Urothelium cell line (cell line): ENCODE measurements at places on chromosomes 7 and 10.

- no peak for DNase-seq
Measured at GRCh38 chr10:68618234-68618633, 58.1 kb downstream of the TET1 start.

DNA sequence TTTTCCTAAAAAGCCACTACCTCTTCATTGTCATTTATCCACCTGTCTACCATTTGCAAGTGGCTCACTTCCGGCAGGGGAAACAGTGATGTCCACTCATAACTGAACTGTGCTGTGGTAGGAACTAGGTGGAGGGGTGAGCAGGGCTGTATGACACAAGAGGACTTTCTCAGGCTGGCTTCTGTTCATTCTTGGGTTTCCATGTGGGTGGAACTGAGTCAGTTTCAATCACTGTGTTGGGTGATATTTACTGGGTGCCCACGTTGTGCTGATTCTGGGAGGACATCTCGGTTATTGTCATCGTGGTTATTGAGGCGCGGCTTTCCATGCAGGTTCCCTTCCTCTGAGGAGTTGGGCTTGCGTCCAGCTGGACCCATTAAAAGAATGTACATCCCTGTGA is 38.8 kb downstream of the RAMP3 start:
- no peak for DNase-seq

DNA sequence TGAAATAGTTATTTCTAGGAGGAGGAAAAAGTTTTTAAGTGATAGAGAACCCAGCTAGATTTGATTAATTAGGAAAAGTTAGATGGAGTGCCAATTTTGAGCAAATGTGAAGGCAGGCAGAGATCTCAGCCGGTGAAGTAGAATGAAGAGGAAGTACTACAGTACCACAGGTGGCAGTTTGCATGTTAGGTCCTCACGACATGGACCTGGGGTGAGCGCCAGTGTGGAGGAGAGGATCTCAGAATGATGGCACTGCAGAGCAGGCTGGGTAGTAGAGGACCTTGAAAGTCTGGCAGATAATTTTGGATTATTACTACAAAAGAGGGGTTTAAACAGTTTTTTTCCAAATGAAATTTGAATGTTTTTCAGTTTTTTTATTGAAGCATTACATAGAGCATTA is 81.1 kb downstream of the GNAI1 start:
- DNase-seq: no peak

GRCh38 chr7:2321020-2321419 is 6.8 kb upstream of the SNX8 start:
- DNase-seq: no peak

GRCh38 chr7:86968618-86969017 is 90.8 kb downstream of the ELAPOR2 start:
- DNase-seq: no peak

DNA sequence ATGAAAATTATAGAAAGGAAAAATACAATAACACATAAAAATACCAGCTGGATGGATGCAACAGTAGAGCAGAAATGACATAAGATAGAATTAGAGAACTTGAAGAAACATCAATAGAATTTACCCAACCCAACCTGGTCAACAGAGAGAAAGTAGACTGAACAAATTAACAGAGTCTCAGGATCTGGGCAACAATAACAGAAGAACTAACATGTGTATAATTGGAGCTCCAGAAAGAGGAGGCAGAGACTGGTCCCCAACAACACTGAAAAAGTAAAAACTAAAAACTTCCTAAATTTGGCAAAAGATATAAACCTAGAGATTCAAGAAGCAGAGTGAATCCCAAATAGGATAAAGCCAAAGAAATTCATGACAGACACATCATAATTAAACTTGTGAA is 458.8 kb downstream of the RPS24 start:
- DNase-seq: no peak

GRCh38 chr7:141102436-141102835 is 28.6 kb downstream of the TMEM178B start:
- no peak for DNase-seq

DNA sequence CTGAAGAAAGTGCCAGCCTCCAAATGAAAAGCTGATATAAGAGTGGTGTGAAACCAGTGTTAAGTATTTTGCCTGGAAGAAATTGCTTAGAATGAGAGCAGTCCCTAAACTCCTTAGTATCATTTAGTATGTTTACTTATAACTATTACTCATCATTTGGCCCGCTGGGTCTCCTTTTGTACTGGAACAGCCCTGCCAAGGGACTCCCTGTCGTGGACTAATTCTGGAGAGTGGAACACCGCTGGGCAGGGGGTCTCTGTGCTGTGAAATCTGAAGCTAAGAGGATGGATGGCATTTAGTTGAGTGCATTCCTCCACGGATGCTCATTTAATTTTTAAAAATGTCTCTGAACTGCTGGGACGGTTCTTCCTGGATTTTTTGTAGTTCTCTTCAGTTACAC is 889.9 kb upstream of the C7orf33 start:
- DNase-seq: no peak

GRCh38 chr10:69835233-69835632 is 33.5 kb downstream of the COL13A1 start:
- no peak for DNase-seq

DNA sequence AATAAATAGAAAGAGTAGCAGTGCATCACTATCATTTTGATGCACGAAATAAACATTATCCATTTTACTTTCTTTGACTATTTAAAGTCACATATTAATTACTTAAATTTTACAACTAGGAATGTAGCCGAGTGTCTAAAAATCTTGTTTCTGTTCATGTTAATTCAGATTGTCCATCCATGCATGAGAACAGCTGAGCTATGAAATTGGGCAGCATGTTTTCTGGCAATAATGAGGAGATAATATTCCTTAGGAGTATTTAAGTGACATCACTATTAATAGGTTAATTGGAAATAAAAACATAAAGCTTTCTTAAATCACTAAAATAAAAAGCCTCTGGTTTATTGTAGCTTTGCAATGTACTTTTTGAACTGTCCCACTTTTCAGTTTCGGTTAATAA is 293.8 kb downstream of the PHTF2 start:
- DNase-seq: no peak

- peak; percentile 55 for DNase-seq
Measured at GRCh38 chr7:45089341-45089891, 647 bp upstream of the NACAD start.

DNA sequence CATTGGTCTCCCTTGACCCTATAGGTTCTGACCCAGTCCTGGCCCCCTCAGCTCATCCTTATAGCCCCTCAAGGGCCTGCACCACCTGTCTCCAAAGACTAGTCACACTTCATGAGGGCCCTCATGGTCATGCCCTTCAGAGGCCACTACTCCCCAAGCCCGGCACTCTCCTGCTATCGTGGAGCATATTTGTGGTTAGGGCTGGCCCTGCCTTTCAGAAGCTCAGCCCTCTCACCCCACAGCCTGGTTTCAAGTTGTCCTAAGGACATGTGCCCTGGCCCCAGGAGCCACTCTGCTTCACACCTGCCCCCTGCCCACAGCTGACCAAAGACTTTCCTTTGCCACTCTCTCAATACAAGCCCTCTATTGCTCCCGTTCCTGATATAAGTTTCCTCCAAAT is 60.3 kb upstream of the LBX1 start:
- peak; percentile 39 for DNase-seq

- DNase-seq: no peak
Measured at GRCh38 chr7:33630359-33630758, 275.0 kb upstream of the BMPER start.

DNA sequence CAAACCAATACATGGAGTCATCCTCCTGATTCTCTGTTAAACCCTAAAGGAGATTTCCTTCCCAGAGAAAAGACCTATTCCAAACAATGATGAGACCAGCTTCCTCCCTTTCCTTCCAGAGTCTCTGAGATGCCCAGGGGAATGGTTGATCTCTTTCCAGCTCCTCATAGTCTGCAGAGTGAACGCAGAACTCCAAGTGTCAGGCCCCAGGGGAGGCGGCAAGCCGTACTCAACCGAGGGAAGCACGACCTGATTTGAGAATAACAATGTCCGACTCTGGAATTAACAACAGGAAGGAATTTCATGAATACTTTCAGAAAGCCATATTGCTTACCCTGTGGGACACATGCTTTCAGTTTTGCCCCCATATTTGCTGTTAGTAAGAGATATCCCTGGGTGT is 241.7 kb upstream of the GLI3 start:
- DNase-seq: no peak

- no peak for DNase-seq
Measured at GRCh38 chr7:102323914-102324195, 32.4 kb downstream of the SPDYE6 start.

- no peak for DNase-seq
Measured at GRCh38 chr7:82194016-82194643, 249.4 kb downstream of the CACNA2D1 start.

GRCh38 chr7:42236266-42236975 is 588 bp downstream of the GLI3 start:
- peak; percentile 69 for DNase-seq

DNA sequence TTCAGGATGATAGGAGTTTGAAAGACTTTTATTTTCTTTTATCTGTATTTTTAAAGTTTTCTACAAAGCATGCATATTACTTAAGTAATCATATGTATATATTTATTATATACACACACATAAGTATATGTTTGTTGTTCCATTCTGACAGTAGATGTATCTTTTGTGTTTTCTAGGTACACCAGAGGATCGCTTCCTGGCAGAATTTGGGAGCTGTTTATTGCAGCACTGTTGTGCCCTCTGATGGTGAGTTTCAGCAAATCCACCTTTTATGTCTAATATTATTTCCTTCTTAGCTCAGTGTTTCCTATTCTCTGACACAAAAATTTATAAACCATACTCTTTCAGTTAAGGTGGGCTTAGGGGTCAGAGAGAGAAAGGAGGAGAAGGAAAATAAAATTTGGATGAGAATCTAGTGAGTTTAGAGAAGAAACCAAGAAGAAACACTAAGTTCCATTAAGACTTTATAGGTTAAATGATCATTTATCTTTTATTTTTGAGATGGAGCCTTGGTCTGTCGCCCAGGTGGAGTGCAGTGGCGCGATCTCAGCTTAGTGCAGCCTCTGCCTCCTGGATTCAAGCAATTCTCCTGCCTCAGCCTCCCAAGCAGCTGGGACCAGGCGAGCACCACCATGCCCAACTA is 59.2 kb upstream of the OIT3 start:
- DNase-seq: peak; percentile 52

DNA sequence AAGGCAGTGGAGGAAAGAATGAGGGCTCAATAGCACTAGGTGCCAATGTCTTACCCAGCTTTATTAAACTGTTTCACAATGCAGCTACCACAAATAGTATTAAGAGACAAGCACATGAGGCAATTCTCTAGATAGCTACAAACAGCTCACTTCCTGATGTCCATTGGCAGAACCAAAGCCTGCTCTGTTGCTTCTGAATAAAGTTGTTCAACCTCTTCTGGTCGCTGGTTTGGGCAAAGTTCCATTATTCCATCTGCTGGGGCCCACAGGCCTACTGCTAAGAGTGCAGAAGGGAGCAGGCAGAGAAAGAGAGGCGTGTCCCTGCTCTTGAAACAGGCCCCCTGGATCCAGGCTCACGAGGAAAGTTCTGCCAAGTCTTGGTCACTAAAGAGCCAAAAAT is 173.9 kb downstream of the ZNF438 start:
- DNase-seq: no peak

DNA sequence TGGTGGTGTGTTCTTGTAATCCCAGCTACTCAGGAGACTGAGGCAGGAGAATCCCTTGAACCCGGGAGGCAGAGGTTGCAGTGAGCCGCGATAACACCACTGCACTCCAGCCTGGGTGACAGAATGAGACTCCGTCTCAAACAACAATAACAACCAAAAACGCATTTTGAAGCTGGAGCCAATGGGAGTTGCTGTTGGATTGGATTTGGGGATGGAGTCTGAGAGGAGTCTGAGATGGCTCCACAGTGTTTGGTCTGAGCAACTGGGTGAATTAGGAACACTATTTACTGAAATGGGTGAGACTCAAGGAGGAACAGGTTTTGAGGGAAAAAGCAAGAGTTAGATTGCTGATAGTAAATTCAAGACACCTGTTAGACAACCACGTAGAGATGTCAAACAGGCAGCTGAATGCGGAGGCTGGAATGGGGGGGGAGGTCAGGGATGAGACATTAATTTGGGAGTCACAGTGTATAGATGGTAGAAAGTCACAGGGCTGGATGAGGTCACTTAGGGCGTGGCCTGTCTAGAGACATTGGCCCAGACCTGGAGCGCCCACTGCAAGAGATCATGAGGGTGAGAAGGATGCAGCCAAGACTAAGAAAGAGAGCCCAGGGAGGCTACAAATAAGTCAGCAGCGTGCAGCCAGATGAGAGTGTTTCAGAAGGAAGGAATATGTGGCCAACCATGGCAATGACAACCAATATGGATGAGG is 56.4 kb downstream of the CYCS start:
- peak; percentile 12 for DNase-seq

DNA sequence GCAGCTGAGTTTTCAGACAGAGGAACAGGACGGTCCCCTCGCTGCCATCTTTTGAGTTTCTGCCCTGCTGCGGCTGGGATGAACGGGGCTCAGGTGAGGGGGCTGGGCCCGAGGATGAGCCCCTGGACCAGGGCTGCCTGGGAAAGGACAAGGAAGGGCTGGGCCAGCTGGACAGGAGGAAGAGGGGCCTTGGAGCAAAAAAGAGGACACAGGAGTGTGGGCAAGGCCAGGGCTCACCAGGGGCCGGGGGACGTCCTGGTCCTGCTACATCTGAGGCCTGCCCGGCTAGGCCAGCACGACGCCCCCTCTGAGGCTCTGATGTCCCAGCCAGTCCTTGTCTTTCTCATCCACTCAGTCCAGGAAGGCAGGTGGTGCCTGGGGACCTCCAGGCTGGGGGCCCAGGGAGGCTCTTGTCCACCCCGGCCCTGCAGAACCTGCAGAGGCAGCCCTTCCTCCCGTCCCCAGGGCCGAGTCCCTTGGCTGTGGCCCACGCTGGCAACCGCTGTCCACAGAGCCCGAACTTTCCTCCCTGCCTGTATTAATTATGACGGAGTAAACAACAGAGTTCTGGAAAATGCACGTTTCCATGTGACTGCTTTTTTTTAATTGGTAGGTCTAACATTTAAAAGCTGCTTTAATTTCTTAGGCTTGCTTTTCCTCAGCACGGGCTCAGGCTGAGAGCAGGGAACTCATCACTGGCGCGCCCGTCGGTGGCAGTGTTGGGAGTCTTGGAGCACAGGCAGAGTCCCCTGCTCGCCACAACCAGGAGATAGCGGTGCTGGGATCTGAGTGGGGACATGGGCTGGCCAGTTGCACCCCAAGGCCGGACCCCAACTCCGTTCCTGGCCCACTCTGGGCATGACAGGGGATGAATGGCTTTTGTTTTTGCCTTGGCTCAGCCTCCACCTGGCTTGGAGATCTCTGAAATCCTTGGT is 187.7 kb downstream of the ELFN1 start:
- DNase-seq: no peak

- DNase-seq: no peak
Measured at GRCh38 chr10:132958883-132959558, 16.7 kb upstream of the CFAP46 start.

- no peak for DNase-seq
Measured at GRCh38 chr7:159060440-159060839, 84.2 kb downstream of the VIPR2 start.

GRCh38 chr7:43701500-43701854 is 27.8 kb downstream of the COA1 start:
- DNase-seq: no peak

GRCh38 chr7:91293840-91294239 is 29.6 kb downstream of the FZD1 start:
- no peak for DNase-seq

- DNase-seq: peak; percentile 90
Measured at GRCh38 chr7:36280840-36281812, 108.5 kb upstream of the ANLN start.

- DNase-seq: no peak
Measured at GRCh38 chr10:126198681-126199080, 189.6 kb downstream of the ADAM12 start.
